Activated T-helper 17 cell treated with anti-CD3 and anti-CD28 coated beads, Interleukin-2, amount 50 U/mL, for 72 hours (primary cell): ENCODE measurements at places on chromosomes 2 and 18.

DNA sequence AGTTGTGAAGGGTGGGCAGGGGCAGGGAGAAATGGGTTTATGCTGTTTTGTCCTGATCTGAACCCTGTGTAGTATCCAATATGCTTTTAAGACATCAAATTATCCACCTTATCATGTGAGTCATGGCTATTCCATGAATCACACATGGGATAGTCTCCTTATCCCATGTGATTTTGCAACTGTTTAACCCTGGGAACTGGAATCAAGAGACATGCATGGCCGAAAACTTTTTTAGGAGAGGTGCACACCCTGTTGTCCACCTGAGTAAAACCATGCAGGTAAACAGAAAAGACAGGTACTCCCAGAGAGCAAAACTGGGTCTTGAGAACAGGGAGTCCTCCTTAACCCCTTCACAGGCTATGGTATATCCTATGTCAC lies 490.6 kb upstream of the HS6ST1 start:
- no peak for ATAC-seq

DNA sequence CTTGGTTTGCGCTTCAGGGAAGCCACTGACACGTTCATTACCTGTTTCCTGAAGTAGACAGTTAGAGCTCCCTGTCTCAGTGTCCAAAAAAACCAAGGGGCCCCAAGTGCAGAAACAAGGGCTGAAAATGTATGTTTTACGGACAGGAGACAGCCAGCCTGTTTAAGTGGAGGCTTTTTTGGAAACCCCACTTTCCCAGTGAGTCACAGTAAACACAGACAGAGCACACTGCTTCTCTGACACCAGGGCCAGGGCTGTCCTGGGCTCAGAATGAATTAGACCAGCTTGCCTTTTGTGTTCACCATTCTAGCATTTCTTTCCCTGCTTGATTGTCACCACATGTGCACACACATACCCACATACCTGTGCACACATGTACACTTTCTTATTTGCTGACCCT lies 128.6 kb downstream of the SH3RF3 start:
- ATAC-seq = no peak

DNA sequence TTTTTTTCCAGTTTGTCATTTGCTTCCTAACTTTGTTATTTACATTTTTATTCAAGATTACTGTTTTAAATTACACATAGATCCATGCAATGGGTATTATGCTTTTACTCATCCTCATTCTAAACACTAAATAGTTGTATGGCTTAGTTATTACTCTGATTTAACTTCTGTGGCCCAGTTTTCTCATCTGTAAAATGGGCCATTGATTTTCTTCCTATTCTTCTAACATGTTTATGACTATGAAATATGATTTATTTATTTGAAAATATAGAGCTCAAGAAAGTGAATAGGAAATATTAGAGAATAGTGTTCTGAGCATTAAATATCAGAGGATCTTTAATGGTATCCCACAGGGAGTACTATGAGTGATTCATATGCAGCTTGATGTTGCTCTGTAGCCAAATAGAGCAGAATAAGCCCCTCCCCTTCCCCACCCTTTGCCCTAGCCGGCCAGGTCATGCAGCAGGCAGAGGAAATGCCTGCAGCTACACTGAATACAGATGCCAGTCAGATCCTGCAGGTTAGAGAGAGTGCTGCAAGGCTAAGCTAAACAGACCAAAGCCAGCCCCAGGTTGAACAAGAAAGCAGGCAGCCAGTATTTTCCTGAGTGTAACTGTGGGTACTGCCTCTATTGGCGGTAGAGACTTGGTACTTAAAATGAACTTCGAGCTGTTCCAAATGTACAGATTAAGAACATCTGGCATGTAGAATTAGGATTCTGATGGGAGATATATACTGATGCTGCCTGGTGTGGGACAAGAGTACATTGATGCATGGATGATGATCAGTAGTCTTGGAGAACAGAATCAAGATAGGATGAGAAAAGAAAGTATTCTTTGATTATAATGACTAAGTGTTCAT lies 11.7 kb upstream of the ACYP2 start:
- peak; percentile 89 for ATAC-seq

GRCh38 chr2:113114224-113114945 lies 13.0 kb upstream of the IL1RN start:
- no peak for ATAC-seq

DNA sequence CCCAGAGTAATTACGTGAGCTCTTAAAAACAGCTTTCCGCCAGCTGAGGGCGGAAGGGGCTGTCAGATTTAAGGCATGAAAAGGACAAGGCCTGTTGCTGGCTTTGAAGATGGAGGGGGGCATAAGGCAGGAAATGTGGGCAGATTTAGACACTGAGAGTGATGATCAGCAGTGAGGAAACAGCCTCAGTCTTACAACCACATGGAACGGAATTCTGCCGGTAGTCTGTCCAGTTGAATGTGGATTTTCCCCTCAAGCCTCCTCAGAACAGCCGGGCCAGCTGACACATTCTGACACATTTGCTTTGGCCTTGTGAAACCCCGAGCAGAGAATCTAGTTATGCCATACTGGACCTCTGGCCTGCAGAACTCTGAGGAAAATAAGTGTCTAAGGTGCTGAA lies 16.6 kb downstream of the POLE4 start:
- ATAC-seq = no peak

GRCh38 chr18:45871431-45872084 lies 46.1 kb downstream of the SIGLEC15 start:
- ATAC-seq = peak; percentile 4

DNA sequence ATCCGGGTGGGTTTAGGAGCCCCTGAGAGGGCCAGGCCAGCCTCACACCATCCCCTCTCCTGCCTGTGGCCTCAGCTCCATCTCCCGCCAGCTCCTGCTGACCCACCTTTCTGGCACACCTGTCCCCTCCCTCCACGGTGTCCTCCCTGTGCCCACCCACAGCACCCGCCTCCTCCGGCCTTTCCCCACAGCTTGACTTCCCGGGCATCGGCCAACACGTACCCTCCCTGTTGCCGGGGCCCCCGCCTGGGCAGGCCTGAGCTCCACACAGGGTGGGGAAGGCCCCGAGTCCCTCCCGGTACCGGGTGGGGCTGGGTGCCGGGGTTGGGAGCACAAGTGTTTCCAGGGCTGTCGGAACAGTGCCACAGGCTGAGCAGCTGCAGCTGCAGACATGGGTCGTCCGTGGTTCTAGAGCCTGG lies 6.5 kb downstream of the GPC1 start:
- no peak for ATAC-seq

DNA sequence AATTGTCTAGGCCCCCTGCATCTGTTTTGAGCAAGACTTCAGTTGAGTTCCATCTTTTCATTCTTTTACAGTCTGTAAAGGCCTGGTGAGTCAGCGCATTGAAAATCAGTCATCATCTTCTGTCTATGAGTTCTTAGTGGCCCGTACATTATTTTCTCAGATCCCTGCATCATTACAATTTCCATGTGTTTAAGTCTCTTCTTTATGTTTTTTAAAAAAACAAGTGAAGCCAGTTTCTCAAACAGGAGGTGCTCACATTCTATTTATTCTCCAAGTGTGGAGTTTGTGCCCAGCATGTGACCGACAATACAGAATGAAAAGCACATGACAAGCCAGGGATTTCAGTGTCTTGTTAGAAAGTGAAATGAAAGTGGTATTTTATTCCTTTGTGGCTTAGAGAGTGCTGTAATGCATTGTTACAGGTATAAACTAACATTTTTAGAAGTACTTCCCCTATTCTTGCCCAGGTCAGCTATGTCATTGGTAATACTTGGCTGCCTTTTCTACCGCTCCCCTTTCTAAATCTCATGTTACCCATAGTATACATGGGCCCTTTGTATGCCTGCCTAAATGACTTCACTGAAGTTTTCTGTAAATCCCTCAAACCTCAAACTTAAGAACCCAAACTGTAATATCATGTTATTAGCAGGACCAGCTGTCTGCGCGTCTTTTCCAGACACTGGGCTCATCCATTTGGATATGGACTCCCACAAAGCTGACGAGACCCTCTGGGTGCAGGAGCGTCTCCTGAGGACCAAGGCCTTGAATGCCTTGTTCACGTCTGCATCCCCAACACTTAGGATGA lies 67.6 kb downstream of the FEZ2 start:
- no peak for ATAC-seq

- no peak for ATAC-seq
Observed at GRCh38 chr2:128474962-128475361, 156.3 kb upstream of the HS6ST1 start.

GRCh38 chr2:105804266-105804665 lies 59.6 kb downstream of the NCK2 start:
- ATAC-seq = no peak

DNA sequence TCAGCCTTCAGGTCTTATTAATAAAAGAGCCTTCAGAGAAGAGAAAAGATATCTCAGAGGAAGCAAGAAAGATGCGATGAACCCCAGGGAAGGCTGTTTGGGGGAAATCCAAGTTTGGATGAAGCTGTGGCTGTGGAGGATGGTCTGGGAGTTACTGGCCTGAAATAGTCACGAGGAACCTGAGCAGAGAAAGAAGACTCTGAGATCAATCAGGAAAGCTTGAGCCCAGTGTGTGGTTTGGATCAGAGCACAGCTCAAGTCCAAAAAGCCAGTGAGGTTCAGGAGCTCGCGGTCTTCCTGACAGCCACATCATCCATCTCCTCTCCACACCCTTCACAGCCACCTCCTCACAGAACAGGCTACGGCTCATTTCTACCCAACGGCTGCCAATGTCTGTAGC lies 87.4 kb upstream of the SERPINE2 start:
- ATAC-seq = no peak

GRCh38 chr2:233433794-233434193 lies 79.5 kb downstream of the DGKD start:
- ATAC-seq = no peak

DNA sequence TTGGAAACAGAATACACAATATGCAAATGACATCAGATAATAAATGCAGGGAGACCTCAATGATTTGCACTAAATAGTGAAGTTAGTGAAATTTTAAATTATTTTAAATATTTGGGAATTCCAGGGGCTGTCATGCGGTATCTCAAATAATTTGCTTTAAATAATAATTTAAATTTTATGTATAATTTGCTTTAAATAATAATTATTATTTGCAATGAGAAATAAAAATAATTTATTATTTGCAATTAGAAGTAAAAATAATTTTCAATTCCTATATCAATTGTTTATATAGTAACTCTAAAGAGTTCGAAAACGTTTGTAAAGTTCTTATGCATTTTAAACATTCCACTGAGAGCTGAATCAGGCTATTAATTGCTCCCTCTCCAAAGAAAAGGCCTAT lies 226.4 kb downstream of the ZBTB7C start:
- no peak for ATAC-seq

- ATAC-seq = peak; percentile 73
Observed at GRCh38 chr2:68660658-68661057, 17.3 kb downstream of the PROKR1 start.
